NCI-H1105 treated with DMSO at 0.1 percent for 48 hours (cell line): ENCODE measurements at places on chromosomes 7 and 10.

DNA sequence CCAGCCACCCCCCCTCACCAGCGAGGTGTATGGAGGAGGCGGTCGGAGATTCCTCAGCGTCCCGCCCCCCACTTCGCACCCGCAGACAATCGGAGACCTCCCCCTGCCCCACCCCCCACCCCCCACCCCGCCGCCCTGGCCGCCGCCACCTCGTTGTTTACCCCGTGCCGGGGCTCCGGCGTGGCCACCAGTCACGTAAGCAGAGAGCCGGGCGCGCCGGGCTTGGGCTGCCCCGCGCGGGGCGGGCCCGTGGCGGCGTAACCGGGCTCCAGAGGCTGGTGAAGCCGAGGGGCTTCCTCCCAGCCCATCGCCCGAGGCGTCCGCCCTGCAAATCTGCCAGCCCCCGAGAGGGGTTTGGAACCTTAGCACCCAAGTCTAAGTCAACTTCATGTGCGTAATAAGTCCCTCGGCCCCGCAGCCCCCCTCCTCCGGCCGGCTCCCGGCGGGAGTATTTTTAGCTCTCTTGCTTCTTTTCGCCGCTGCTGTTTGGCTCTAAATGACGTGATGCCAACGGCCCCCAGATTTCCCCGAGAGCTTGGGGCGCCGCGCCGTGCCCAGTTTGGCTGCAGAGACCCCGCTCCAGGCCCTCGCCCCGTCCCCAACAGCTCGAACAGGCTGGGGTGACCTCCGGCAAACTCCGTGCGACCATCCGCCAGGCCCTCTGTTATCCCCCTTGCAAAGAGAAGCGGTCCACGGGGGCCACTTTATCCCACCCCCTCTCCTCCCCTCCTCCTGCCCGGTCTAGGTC, 2.7 kb downstream of the MXI1 start:
- peak; percentile 0 for DNase-seq

- DNase-seq, result no peak
Observed at GRCh38 chr10:45410807-45411606, 37.0 kb downstream of the ALOX5 start.

- no peak for DNase-seq
Observed at GRCh38 chr7:14191686-14192098, 202.2 kb upstream of the ETV1 start.

DNA sequence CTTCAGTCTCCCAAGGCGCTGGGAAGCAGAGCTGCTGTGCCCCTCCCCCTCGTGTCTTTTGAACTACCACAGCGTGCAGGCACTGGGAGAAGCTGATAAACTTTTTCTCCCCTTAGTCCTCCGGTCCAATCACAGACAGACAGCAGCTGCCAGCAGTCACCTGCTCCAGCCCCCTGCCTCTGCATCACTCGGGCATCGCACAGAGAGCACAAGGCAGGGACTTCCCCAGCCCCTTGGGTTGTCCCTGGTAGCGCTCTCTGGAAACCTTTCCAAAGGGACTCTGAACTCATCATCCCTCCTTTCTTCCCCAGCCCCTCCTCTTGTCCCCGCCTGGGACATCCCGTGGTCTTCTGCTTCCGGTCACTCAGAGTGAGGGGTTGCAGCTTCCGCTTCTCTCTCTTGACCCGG, 1.4 kb upstream of the NEUROG3 start:
- no peak for DNase-seq

- DNase-seq, result peak; percentile 43
Observed at GRCh38 chr7:50632561-50633413, 67.6 kb upstream of the DDC start.

GRCh38 chr7:29854257-29854938, 48.1 kb downstream of the WIPF3 start:
- peak; percentile 80 for DNase-seq

DNA sequence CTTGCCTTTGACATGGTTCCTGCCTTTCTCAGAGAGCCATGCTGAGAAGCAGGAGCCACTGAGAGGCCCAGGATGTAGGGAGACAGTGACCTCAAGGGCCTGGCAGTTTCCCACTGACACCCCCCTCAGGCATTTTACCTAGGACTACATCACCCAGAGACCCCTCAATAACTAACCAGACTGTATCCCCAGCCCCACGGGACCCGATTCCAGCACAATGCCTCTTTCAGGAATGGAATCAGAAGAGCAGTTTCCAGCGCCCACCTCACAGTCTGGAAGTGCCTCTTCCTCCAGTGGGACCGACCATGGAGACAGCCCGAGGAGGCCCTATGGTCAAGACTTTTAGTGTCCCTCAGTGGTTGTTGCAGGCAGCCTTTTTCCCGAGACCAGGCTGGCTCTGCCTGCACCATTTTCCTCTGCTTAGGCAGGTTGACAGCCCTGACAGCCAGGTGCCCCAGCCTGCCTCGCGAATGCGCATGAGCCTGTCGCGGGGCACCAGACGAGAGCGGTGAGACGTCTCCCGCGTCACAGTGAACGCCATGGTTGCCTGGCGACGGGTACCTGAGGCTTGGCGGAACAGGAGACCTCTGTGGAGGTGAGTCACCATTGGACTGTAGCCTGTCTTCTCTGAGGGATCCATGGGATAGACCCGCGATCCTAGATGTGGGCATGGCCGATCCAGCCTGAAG, 28.4 kb upstream of the ZNF273 start:
- DNase-seq, result no peak

- no peak for DNase-seq
Observed at GRCh38 chr10:31836569-31837406, 91.8 kb downstream of the ARHGAP12 start.

- no peak for DNase-seq
Observed at GRCh38 chr10:17289763-17290162, 61.7 kb downstream of the VIM start.

- DNase-seq, result no peak
Observed at GRCh38 chr10:126844406-126844805, 60.8 kb upstream of the DOCK1 start.

GRCh38 chr7:155802906-155803417, 9.3 kb downstream of the SHH start:
- DNase-seq, result no peak

DNA sequence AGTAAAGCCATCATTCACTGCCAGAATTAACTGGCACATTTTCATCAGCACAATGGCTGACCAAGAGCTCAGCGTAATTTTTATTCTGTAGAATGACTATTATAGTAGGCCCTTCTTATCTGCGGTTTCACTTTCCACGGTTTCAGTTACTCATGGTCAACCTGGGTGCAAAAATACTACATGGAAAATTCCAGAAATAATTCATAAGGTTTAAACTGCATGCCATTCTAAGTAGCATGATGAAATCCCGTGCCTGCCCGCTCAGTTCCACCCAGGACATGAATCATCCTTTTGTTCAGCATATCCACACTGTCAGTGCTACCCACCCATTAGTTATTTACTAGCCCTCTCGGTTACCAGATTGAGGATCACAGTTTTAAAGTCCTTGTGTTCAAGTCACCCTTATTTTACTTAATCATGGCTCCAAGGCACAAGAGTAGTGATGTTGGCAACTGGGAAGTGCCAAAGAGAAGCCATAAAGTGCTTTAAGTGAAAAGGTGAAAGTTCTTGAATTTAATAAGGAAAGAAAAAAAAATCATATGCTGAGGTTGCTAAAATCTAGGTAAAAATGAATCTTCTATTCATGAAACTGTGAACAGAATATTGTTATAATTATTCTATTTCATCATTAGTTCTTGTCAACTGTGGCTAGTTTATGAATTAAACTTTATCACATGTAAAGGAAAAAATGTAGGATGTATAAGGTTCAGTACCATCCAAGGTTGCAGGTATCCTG, 204.9 kb downstream of the DOCK4 start:
- no peak for DNase-seq

DNA sequence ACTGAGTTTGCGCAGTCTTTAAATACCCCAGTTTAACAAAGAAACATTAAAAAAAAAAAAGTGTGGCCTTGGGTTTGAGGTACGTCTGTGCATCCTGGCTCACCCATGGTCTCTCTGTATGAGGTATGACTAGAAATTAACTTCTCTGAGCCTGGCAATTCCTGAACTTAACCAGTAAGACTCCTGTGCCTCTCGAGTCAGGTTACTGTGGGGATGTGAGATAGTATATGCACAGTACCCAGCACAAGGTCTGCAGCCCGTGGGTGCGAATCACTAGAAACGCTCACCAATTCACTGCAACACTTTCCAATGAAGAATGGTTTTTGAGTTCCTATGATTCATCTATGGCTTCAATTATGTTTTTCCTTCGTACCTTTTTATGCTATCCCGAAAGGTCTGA, 149.9 kb downstream of the SFMBT2 start:
- no peak for DNase-seq

DNA sequence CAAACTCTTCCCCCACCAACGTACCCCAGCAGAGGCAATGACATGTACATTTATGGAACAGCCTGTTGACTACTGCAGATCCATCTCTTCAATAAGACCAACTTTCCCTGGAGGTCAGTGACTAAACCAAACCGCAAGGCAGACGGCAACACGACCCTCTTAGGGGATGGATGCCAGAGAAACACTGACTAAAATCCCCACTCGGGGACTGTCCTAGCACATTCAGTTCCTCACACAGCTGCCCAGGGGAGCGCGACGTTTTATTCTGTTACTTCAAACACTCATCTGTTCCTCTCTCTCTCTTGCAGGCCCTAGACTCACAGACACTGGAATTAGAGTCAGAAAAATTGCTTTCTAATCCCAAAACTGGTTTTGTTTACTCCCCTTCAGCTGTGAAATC, 146.5 kb upstream of the PRSS1 start:
- DNase-seq, result no peak

DNA sequence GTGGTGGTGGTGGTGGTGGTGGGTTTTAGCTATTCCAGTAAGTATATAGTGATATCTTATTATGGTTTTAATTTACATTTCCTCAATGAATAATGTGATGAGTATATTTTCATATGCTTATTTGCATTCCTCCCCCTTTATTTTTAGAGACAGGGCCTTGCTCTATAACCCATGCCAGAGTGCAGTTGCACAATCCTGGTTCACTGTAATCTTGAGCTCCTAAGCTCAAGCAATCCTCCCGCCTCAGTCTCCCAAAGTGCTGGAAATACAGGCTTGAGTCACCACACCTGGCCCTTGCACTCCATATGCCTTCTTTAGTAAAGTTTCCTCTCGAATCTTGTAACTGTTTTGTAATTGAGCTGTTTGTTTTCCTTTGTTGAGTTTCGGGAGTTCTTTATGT, 577.7 kb upstream of the AUTS2 start:
- no peak for DNase-seq

DNA sequence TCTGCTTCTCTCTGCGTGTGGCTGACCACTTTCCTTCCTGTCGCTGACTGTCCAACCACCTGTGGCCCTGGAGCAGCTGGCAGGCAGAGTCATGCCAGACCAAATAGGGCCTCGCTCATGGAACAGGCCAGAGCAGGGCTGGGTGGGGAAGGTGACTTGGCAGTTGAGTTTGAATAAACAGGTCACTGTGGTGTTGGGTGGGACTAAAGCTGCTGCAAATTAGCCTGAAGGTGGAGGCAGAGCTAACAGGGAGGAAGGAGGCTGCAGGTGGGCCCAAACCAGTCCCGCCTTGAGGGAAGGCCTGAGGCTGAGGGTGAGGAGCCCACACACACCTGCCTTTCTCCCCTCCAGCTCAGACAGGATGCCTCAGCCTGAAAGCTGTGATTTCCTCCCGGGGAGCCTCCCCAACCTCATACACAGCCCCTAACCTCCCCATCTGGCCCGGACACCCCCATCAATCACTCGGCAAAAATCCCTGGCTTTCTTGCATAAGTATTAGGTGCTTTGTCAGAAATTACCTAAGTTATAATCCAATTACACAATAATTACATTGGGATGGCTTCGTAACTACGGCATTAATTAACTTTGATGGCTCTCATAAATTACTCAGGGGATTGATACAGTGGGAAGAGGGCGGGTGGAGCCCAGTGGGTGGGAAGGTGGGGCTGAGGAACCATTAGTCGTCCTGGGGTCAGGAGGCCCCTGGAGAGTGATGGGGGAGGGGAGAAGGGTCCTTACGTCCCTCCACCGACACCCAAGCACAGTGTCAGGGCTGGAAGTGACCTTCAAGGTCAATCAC, 97.7 kb upstream of the PCBD1 start:
- peak; percentile 37 for DNase-seq

DNA sequence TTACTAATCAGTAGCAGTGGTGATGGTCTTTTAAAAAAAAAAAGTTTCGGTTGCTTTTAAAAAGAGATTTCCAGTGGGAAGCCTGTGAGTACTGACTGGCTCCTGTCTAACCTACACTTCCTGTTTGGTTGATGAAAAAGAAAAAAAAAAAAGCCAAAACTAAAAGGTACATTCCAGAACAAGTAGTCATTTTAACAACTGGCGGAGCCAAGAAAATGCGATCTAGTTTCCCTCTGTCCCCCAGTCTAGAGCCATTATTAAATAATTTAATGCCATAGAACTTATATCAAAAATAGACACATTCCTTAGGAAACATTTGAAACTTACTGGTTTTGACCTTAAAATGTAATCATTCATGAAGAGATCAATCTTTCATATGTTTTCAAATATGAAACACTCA, 254.2 kb upstream of the C7orf33 start:
- no peak for DNase-seq

DNA sequence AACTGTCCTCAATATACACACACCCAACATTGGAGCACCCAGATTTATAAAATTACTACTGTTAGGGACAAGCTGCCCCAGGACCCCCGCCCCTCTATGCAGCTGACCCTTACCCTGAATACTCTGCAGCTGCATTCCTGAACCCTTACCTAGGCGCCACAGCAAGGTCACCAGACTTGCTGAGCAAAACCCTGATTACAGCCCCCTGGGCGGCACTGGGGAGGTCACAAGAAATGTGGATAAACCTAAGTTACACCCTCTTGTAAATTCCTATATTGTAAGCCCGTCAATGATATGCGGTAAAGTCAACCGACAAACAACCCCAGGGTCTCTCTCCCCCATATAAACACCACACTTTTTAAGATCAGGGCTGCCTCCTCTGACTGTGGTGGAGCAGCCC, 25.1 kb downstream of the SNX13 start:
- no peak for DNase-seq

GRCh38 chr10:71611709-71612422, 107.7 kb downstream of the C10orf105 start:
- DNase-seq, result no peak

DNA sequence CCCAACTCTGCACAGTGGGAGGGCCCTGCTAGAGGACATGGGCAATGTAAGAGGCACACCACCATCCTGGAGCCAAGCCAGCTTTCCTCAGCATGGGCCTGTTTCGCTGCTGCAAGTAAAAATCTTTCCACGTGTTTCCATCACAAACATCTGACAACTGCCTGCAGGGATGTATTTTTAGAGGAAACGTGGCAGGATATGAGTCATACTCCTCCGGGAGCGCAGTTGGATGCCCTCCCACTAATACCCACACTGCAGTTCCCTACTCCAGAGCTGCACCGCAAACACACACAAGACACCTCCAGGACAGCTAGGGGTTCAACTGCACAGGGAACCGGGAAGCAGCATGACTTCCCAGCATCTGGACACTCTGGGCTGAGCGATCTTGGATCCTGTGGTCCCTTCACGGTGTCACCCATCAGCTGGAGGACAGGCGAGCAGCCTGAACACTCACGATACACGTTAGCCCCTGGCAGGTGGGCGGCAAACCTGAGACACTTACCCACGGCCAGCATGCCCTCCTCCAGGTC, 26.1 kb downstream of the PLAC9 start:
- no peak for DNase-seq

GRCh38 chr10:85524001-85524666, 842.5 kb downstream of the GRID1 start:
- DNase-seq, result no peak

GRCh38 chr7:41003977-41004376, 698.9 kb downstream of the INHBA start:
- no peak for DNase-seq
